ENCODE measurements at places on chromosomes 3 and 15.
A peak's percentile ranks its signal among the peaks of the same experiment; 100 is the strongest.

- DNase-seq, result peak; percentile 37
Observed at GRCh38 chr3:140420621-140421357, 257.1 kb upstream of the TRIM42 start.

- no peak for DNase-seq
Observed at GRCh38 chr3:29381595-29381994, 100.7 kb downstream of the RBMS3 start.

DNA sequence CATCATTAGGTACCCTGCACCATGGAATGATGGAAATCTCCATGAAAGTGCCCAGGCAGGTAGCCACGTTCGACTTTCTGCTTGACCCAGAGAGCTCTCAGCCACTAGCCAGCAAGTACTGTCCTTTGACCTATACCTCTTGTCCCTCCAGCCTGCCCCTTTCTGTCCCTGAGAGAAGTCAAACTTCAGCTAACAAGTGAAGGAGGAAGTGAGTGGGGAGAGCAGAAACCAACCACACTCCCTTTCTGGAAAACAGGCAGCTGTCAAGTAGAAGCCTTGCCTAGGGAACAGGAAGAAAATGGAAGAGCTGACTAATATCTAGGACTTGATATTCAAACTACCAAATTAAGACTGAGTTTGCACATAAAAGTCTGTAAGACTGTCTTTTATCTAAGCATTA, 30.3 kb upstream of the FSTL1 start:
- no peak for DNase-seq

DNA sequence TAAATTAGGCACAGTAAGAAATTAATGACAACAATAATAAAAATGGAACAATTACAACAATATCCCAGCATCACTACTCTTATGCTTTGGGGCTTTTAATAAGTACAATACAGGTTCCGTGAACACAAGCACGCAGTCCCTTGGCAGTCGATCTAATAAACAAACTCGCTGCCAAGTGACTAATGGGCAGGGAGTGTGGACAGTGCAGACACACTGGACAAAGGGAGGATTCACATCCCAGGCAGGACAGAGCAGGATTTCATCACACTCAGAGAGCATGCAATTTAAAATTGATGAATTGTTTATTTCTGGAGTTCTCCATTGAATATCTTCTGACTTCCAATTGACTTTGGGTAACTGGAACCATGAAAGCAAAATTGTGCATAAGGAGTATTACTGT, 524.1 kb upstream of the CFAP20DC start:
- DNase-seq, result peak; percentile 79

- DNase-seq, result no peak
Observed at GRCh38 chr3:51715977-51716294, 9.1 kb downstream of the GRM2 start.

- no peak for DNase-seq
Observed at GRCh38 chr3:105868431-105868741, 426 bp downstream of the CBLB start.

GRCh38 chr3:179324270-179324754, 1.5 kb downstream of the ZNF639 start:
- DNase-seq, result no peak

GRCh38 chr3:127139601-127140500, 53.1 kb upstream of the PRR23E start:
- DNase-seq, result no peak

- no peak for DNase-seq
Observed at GRCh38 chr3:149660462-149660861, 2.6 kb upstream of the WWTR1 start.

- no peak for DNase-seq
Observed at GRCh38 chr15:42034628-42035434, 14.0 kb upstream of the PLA2G4E start.

DNA sequence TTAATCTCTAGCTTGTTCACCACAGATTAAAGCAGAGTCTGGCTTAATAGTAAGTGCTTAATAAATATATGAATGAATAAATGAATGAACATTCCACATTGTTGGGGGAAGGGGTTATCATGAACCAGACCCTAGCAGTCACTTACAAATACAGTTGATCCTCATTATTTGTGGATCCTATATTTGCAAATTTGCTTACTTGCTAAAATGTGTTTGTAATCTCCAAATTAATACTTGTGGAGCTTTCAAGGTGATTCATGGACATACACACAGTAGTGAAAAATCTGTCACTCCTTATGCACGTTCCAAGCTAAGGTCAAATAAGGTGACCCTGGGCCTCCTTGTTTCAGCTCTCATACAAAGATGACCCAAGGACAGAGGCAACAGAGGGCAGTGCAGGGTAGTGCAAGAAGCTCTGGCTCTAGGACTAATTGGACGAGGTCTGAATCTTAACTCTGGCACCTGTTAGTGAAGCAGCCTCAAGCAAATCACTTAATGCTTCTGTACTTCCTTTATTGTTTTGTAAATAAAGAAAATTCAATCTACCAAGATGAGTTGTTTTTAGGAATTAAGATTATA, 112.8 kb upstream of the C2CD4B start:
- DNase-seq, result no peak

DNA sequence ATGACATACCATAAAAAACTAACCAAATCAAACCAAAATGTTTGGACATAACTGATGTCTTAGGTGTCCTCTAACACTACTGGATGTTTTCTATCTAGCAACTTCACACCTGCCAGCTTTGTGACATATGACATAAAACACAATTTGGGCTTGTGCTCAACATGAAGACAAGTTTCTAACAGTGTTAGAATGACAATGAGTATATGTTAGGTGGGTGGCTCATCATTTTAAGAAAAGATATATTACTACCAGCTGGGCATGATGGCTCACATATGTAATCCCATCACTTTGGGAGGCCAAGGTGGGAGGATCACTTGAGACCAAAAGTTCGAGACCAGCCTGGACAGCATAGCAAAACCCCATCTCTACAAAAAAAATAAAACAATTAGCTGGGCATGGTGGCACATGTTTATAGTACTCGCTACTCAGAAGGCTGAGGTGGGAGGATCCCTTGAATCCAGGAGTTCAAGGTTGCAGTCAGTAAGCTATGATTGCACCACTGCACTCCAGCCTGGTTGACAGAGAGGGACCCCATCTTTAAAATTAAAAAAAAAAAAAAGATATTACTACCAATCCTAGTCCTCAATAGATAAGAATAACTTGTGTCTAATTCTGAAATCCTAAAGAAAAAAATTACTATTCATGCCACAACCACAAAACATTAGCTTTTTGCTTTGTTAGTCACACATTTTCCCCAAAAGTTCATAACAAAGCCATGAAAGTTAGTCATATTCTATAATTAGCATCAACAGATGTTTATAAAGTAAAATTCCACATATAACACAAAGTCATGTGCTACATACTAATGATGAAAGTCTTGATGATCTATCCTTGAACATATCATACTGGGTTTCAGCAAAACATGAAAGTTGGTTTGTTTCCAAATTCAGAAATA, 59.9 kb downstream of the LRRFIP2 start:
- peak; percentile 68 for DNase-seq

DNA sequence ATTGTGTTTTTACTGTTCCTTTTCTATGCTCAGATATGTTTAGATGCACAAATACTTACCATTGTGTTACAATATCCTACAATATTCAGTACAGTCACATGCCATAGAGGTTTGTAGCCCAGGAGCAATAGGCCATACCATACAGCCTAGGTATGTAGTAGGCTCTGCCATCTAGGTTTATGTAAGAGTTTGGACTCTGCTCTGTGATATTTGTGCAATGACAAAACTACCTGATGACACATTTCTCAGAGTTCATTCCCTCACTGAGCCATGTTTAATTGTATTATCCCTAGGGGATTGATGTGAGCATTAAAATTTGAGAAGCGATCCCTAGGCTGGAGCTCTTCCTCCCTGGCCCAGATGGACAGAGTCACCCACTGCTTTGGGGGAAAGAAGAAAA, 270.0 kb upstream of the PROK2 start:
- DNase-seq, result no peak

- DNase-seq, result no peak
Observed at GRCh38 chr3:103127737-103128136, 692.9 kb downstream of the ZPLD1 start.

DNA sequence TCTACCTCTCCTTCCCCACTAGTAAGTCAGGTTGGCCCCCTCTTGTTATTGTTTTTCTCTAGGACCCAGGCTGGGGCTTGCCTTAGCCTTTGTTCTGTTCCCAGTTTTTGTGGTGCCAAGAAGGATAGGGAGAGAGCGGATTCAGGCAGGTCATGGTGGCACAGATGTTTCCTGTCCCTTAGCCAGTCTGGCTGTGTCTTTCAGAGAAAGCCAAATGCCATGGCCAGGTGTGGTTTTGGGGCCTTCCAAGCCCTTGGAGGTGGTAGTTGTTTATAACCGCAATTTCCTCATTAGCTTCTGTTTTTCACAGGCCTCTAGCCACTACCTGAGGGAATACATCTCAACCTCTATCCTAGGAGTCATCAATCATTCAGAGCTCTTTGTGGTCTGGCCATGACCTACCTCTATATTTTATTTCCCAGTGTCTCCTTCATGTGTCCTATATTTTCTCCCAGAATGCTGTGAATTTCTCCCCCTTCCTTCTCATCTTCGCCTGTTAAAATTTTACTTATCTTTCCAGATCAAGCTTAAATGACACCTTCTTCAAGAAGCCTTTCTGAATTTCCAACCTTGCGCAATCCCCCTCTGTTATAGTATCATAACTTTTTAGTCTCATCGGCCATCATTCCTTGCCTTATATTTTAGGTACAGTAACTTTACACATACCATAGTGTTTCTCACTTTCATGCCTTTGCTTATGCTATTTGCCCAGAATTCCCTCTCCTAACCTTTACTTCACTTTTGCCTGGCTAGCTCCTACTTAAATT, 38.2 kb downstream of the TIMP4 start:
- DNase-seq, result no peak

- no peak for DNase-seq
Observed at GRCh38 chr15:24919446-24919845, 35.3 kb upstream of the SNRPN start.
